RPMI7951 (cell line): ENCODE measurements at places on chromosomes 6 and 20. TPM values are rescaled to one million over a fixed set of nuclear protein-coding genes. Genes with fewer than 3 reads are reported as not detected.
A peak's percentile ranks its signal among the peaks of the same experiment; 100 is the strongest.

- no peak for DNase-seq
Measured at GRCh38 chr6:12351672-12352071, 61.5 kb downstream of the EDN1 start.

- peak; percentile 37 for DNase-seq
Measured at GRCh38 chr6:16799279-16800193, 38.3 kb upstream of the ATXN1 start.

DNA sequence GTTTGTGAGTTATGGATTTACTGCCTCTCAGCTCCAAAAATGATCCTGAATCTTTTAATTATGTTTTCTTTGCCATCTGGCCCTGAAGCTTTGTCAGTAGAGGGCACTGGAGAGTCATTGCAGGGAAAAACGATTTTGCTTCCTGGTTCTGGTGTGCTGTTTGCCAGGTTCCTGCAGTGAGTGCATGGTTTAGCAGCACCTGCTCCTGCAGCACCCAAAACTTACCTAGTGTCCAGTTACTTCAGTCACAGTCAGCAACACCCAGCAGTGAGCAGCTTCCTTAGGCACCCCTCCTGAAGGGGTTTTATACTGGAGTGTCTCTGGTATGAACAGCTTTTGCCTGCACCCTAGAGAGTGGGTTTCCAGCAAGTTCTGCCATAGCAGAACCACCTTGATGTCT is 6.0 kb upstream of the TRIM26 start:
- peak; percentile 46 for DNase-seq

- peak; percentile 18 for DNase-seq
Measured at GRCh38 chr20:24911461-24911860, 37.6 kb upstream of the CST7 start.

The NDRG3 gene
- 46.2 and 52.3 TPM in 2 replicates for total RNA-seq

The ISM1 gene
- 0.39 and 0.48 TPM in 2 replicates for total RNA-seq
